ENCODE measurements at places on chromosomes 11 and 22.

- DNase-seq, result no peak
Observed at GRCh38 chr11:79744941-79745340, 304.1 kb upstream of the TENM4 start.

DNA sequence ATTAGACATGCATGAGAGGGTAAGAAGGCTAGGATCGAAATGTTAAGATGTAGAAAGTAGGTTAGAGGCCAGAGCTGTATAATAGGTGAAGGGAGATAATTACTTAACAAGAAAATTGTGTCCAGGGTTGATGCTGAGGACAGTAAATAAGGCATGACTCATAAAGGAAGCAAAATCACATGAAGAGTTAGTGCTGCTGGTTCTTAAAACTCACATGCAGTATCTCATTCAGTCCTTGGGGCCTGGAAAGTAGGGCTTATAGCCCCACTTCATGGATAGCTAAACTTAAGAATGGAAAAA lies 130.2 kb downstream of the NCAM1 start:
- no peak for DNase-seq

GRCh38 chr11:82733444-82734119 lies at the start of gene FAM181B:
TSS of gene FAM181B (minus strand) at chr11:82733864. CDS start at chr11:82733729, 135 bp downstream.
- DNase-seq, result no peak

DNA sequence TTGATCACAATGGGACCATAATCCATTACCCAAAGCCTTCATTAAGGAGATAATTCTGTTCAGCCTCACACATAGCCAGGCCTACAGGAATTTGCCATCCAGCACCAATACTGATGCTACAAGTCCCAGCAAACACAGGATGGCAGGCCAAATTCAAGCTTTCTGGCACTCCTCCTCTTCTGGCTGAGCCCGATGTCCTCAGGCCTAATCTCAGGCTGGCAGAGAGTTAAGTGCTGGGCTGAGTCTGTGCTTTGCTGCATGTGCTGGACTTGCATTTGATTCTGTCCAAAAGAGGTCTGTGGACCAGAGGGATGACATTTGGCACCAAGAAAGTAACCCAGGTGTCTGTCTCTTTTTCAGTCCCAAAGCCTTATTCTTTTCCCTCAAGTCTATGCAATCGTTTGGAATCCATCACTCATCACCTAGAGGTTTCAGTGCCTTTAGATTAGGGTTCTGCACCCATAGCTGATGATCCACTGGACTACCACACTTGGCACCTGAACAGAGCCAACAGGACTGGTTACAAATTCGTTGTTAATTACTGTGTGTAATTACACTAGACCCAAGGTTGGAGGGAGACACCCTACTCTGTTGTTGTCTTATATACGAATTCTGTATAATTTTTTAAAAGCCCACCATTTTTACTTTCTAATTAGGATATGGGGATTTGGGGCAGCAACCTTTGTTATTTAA lies 19.4 kb upstream of the LIN7C start:
- DNase-seq, result no peak

GRCh38 chr22:19238900-19239299 lies 52.6 kb downstream of the CLTCL1 start:
- no peak for DNase-seq

GRCh38 chr22:46352691-46353386 lies 17.3 kb downstream of the TRMU start:
- DNase-seq, result no peak

- no peak for DNase-seq
Observed at GRCh38 chr11:11403763-11404725, 51.0 kb upstream of the CSNK2A3 start.

GRCh38 chr11:110430267-110431050 lies 711 bp downstream of the FDX1 start:
- DNase-seq, result no peak

GRCh38 chr22:40585310-40585751 lies 51.2 kb downstream of the MRTFA start:
- no peak for DNase-seq

DNA sequence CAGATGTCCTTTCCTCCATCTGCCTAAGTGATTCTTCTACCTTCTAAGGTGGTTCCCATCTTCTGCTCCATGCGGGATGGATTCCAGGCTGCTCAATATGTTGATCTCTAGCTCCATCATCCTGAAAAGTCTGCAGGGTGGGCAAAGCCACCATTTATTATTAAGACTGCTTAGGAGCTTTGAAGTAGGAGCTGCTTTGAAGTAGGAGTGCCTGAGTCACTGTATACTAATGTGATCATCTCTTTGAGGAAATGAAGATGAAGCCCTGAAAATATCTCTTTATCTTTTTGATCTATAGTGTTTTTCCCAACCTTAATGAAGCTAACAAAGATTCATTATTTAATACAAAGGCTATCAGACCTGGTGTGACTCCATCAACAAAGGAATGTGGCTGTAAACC lies 13.1 kb downstream of the HEPHL1 start:
- DNase-seq, result no peak

GRCh38 chr11:100760744-100761143 lies 73.7 kb downstream of the ARHGAP42 start:
- DNase-seq, result no peak

- DNase-seq, result peak; percentile 95
Observed at GRCh38 chr11:36431429-36432092, 78.5 kb downstream of the TRAF6 start.

DNA sequence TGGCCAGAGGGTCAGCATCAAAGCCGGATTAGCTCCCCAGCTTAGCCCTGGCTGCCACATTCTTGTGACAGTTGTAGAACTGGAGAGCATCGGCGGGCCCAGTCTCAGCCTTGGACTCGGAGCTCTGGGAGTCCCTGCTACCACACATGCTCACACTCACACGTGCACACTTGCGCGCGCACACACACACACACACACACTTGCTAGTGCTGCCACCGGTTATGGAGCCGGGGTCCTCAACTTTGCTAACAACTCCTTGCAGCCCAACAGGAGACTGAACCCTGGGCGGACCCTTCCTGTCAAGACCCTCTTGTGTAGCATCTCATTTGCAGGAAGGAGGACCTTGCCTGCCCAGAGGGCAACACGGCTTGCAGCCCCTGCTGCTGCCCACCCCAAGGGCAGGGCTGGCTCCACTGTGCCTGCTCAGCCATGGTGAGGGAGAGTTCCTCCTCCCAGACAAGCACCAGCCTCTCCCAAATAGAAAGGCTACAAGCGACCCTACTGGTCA lies 107.6 kb downstream of the WNT7B start:
- no peak for DNase-seq

DNA sequence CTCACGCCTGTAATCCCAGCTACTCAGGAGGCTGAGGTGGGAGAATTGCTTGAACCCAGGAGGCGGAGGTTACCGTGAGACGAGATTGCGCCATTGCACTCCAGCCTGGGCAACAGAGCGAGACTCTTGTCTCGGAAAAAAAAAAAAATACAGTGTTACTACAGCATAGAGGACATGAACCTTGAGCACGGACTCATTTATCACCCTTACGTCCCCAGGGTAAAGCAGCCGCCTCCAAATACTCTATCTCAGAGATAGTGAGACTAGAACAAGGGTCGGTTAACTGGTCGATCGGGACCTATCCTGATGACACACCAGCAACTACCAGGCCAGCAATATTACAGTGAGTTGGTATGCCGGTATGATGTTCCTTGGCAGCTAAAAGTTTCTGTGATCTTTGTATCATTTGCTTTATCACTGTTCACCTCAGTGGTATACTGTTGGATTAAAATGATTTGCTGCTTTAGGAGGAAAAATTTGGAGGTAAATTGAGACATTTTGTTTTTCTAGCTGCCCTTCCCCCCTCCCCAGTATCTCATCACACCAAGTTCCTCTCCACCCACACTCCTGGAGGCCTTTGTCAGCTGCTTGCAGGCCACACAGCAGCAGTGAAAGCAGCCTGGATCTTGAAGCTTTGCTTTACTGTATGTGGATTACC lies 7.0 kb upstream of the SIDT2 start:
- DNase-seq, result no peak

- no peak for DNase-seq
Observed at GRCh38 chr11:986270-986951, 50.1 kb downstream of the MUC6 start.

GRCh38 chr22:45009606-45010531 lies at the start of gene PHF21B:
TSS of gene PHF21B (minus strand) at chr22:45010005. CDS start at chr22:45009549, 456 bp downstream.
- DNase-seq, result no peak

DNA sequence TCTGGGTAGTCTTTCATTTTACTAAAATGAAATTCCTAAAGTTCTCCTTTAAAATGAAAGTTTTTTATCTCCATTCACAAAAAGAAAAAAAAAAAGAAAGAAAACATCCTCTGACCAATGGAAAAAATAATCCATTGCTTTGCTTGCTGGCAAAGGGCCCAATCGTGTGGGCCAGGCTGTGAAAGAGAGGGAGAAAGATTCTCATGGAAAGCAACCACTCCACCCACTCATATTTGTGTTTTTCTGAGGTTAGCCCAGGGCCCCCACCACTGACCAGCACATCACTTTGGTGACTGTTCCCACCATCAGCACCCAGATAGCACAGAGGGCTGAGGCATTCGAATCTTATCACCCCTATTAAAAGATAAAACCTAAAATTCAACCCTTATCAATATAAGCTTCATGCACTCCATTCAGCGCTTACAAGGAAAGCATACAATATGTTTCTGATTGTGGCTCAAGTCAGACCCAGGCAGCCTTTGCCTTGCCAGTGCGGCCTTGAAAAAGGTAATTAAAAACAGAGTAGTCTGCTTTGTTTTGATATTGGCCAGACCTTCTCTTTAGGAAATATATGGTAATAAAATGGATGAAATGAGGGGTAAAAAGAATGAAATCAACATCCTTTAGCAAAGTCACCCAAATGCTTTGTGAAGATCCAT lies 192.8 kb downstream of the ETS1 start:
- no peak for DNase-seq

DNA sequence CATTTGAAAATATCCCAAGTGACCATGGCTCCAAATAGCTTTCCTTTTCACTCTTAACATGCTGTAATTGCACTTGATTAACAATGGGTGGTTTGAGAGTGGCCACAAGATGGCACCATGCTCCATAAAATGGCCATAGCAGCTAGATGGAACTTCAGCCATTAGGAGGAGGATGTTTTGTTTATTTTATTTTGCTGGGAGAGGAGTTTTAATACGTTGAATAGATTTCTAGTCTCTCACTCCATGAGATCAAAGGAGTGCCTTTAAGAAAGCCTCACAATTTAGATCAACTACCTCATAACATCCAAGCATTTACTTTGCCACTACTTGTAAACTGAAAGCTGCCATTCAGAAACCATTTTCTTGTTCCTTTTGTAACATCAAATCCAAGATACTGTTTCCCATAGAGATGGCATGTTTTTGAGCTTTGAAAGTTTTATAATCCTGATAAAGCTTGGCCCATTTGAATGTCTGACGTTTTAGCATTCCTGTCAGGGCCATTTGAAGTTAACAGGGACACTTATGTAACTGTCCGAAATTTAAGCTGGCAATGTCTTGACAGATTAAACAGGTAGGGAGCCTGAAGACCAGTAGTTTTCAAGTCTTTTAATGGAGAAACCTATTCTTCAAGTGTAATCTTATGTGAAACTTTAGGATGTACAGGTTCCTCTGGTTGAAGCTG lies 4.7 kb downstream of the FEN1 start:
- DNase-seq, result peak; percentile 82

DNA sequence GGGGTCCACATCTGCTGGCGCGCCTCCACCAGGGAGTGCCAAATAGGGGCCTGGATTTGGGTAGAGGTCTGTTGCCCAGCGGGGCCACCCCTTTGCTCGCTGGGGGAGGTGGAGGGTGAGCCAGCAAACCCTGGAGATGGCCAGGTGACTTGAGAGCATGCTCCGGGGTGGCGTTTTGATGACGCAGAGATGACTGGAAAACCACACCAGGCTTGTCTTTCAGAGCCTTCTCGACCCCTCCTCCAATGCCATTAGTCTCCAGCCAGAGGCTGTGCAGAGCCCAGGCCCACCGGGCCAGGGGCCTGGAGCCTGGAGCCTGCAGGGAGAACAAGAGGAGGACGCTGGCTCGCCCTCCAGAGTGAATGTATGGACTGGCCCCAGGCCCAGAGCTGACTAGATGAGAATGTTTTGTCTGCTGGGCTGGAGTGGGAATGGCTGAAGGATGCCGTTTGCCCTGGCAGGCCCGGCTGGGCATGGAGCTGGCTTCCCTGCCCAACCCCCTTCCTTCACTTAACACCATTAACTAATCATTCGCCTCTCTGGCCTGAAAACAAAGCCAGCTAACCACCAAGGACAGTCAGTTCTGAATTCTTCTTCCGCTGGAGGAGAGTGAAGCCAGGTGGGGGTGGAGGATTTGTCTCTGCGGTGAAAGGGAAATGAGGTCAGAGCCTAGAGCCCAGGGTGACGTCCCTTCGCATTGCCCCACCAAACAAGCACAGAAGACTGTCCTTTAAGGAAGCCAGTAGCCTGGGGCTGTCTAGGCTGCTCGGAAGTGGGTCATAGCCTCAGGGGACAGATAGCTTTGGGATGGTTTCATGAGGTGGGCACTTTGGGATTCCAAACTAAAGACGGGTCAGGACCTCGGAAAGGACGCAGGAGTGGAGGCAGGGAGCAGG lies 1.6 kb upstream of the MCAM start:
- DNase-seq, result no peak

- DNase-seq, result no peak
Observed at GRCh38 chr11:83035070-83035854, 36.4 kb downstream of the RAB30 start.

DNA sequence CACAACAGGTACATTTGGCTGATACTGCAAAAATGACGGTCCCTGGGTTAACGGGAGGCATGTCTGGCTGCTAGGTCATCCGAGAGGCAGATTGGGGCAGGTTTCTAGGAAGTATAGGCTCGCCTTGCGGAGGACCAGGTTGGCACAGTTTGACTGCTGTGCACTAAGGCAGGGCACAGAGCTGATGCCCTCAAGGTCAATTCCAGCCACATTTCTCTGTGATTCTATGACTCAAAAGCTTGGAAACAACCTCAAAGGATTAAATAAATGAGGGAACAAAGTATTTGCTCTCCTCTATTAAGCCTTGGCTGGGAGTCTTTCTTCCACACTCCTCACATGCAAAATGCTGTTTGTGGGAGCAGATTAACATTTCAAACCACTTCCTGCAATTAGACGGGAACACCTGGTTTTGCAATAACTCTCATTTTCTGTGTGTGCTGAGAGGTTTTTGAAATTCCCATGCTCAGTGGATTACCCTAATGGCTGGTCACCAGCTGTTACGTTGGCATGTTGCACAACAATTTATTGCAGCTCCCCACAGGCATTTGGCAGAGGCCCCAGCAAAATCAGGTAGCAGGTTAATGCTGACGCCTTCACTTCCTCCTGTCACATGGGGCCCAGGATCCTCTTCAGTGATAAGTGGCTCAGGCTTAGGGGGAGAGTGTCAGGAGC lies 61.0 kb upstream of the PLET1 start:
- peak; percentile 61 for DNase-seq

DNA sequence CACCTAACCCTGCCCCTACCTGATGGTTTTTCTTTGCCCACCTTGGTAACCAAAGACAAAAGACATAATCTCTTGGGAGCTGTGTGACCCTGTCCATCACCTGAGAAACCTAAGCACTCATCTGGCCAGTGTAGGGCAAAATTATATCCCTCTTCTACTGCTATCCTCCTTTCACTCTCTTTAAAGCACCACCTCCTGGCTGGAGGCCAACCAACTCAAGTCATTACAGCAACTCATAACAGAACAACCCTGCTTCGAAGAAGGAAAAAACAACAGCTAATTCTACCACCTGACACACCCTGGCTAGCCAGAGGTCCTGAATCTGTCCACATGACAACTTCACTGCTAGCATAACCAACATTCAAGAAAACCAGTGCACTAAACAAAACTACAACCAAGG lies 45.5 kb downstream of the GAS2 start:
- no peak for DNase-seq

All from AG04450 (cell line).